ENCODE measurements at places on chromosomes 3 and 15. TPM values are rescaled to one million over a fixed set of nuclear protein-coding genes. Genes with fewer than 3 reads are reported as not detected.

- no peak for DNase-seq
These were observed 706.2 kb downstream of the GRM7 start for GRCh38 chr3:7567160-7567559.

DNA sequence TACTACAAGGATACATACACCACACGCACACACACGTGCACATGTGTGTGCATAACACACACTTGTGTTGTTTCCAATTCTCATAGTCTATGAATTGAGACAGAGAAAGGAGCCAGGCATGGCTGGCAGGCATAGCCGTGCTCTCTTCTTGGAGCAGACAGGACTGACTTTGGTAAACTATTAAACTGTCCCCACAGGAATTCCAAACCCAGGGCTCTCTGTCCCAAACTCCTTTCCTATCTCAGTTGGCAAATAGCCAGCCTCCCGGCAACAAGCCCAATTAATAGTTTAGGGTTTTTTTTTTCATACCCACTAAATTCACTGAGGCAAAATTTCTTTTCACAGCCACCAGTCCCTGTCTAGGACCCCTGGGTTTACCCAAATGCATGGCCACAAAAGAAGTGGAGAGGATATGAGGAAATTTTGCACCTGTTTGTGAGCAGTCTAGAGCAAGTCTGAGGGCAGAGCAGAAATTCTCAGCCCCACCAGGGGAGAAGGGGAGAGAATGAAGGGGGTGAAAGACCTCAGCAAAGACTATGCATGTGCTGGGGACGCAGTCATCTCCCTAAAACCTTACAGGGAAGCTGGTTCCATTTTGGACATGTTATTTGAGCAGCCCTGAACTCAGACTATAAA lies 17.8 kb downstream of the GALNT15 start:
- no peak for DNase-seq

DNA sequence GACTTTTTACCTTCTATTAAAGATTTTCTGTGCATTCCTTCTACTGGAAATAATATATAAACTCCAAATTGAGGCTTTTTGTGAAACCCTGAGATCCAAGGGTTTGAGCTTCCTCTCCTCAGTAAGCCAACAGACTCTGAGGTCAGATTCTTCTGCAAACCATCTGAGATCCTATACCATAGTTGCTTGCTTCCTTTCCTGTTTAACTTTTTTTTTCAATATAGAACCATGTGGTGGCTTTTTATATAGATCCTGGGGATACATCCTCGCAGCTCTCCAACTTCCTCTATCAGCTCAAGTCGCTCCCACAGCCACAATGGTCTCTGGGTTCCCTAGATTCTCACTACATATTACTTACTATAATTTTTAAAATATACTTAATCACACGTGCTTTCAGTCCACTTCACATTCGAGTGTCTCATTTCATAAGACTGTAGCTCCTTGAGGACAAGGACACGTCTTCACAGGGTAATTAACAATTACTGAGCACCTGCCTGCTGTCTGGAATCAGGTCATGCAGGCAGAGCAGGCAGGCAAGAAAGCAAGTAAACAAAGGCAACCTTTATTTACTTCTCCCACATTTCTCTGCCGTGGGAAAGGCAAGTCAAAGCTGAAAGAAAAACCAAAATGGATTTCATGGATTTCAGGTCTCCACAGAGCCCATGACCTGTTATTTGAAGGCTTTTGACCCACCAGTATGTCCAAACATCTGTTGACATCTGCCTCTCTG lies 941.5 kb downstream of the FHIT start:
- no peak for DNase-seq

Gene SRGAP3
- 6.2 TPM for polyA plus RNA-seq

Gene SELENOS
- 56.4 TPM for polyA plus RNA-seq

DNA sequence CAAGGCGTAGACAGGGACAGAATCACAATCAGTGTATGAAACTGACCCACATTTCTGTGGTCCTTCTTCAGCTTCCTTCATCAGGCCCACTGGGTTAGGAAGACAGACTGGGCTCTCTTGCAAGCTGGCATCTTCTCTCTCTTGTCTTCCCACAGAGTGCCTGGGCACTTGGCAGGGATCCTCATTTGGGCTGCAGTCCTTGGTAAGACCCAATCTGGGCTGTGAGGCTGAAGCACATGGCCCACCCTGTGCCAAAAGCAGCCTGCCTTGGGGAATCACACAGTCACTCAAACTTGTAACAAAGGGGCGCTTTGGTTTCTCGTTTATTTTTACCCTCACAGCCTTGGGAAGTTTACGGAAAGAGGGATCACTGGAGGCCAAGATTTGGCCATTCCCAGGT lies 8.2 kb upstream of the EPHB3 start:
- no peak for DNase-seq

DNA sequence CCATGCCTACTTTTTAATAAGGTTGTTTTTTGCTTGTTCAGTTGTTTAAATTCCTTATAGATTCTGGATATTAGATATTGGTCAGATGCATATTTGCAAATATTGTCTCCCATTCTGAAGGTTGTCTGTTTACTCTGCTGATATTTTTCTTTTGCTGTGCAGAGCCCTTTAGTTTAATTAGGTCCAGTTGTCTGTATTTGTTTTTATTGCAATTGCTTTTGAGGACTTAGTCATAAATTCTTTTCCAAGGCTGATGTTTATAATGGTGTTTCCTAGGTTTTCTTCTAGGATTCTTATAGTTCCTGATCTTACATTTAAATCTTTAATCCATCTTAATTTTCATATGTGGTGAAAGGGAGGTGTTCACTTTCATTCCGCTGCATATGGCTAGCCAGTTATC lies 77.4 kb downstream of the PTPRG start:
- no peak for DNase-seq

Gene COX5A
- polyA plus RNA-seq: 86.2 TPM

All from ovary (tissue), 10 donors.